Muscle of leg (tissue), 16 donors: ENCODE measurements at places on chromosomes 2 and 18. TPM values are rescaled to one million over a fixed set of nuclear protein-coding genes. Genes with fewer than 3 reads are reported as not detected.

The MYO7B gene
- 0.31 TPM for total RNA-seq

DNA sequence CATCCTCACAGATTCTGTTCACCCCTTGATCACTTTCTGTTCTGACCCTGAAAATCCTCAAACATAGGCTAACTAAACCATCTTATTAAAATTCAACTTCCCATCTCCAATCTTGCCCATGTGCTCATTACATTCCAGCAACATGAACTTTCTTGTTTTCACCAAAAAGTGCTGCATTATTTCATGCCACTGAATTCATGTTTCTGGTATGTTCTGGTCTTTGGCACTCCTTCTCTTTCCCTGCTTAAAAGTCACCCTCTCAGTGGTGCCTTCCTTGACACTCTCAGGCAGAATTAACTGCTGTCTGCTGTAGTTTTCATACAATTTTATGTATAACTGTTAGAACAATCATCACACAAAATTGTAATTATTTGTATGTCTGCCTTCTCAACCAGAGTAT, 247.7 kb upstream of the RBMS1 start:
- no peak for DNase-seq

- DNase-seq = no peak
These were observed 9.5 kb downstream of the NFATC1 start for GRCh38 chr18:79405019-79405780.

DNA sequence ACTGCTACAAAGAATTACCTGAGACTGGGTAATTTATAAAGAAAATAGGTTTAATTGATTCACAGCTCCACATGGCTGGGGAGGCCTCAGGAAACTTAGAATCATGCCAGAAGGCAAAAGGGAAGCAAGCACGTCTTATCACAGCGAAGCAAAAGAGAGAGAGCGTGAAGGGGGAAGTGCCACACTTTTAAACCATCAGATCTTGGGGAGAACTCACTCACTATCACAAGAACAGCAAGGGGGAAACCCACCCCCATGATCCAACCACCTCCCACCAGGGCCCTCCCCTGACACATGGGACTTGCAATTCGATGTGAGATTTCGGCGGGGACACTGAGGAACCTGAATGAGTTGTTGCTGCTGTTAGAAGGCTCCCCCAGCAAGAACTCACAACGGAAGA, 220.2 kb upstream of the PIEZO2 start:
- DNase-seq = no peak

- DNase-seq = no peak
These were observed 68.7 kb downstream of the RHOB start for GRCh38 chr2:20515290-20516220.
